ENCODE measurements at places on chromosomes 1 and 21.

DNA sequence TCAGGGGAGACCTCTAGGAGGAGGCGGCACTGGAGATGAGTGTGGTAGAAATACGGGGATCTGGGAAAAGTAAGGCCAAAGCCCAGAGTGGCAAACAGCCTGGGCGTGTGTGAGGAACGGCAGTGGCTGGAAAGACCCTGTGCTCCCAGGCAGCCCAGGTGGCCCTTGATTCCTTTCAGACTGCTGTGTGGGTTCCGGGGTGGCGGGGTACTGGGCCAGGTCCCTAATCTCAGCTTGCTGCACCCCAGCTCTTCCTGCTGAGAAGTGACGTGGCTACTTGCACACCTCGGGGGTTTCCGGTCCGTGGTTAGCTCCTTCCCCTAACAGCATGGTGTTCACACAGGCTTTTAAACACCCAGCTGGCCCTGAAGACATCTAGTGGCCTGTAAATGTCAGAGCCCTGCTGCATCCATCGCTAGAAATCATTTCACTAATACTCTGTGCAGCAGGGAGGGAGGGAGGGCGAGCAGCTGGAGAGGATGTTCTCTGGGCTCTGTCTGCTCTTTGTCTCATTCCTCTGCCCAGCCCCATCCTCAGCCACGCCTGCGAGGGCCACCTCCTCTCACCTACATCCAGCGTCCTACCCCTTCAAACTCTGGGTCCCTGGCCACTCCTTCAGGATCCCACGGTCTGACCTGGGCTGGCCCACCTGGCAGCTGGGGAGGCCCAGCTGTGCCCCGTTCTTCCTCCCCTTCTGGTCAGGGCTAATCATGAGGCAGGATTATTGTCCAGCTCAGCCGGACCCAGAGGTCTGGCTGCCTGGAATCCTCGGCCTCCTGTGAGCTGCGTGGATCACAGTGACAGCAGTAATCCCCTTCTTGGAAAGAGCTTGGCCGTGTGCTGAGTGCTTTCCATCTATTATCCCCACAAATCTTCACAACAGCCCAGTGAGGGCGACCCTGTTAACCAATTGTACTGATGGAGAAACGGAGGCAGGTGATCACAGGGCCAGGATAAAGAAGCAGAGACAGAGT lies 7.2 kb downstream of the ZDHHC18 start:
- DNase-seq: peak; percentile 46

DNA sequence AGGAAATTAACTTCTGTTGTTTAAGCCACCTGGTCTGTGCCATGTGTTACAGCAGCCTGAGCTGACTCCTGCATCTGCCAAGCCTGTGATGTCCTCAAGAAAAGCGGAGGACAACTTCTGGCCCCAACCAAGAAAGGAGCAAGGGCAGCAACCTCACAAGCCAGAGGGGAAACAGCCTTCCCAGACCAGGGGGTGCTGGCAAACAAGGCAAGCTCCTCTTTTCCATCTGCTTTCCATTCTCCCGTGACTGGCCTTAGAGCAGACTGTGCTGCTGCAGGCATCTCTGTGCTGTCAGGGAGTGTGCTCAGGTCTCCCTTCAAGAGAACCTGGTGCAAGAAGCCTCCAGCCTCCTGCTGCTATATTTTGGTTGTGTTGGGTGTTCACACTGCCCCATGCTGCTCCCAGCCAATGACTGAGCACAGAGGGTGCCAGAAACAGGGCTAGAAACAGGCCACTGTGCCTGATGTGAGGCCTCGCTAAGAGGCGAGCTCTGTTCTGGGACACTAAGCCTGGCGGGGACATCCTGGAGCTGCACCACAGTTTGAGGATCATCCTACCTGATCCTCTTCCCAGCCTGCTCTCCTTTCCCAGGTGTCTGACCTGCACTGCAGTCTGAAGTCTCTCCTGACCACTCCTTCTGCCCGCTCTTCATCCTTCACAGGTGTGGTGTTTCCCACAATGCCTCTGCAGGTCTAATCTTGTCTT lies 27.5 kb upstream of the SLAMF9 start:
- no peak for DNase-seq

DNA sequence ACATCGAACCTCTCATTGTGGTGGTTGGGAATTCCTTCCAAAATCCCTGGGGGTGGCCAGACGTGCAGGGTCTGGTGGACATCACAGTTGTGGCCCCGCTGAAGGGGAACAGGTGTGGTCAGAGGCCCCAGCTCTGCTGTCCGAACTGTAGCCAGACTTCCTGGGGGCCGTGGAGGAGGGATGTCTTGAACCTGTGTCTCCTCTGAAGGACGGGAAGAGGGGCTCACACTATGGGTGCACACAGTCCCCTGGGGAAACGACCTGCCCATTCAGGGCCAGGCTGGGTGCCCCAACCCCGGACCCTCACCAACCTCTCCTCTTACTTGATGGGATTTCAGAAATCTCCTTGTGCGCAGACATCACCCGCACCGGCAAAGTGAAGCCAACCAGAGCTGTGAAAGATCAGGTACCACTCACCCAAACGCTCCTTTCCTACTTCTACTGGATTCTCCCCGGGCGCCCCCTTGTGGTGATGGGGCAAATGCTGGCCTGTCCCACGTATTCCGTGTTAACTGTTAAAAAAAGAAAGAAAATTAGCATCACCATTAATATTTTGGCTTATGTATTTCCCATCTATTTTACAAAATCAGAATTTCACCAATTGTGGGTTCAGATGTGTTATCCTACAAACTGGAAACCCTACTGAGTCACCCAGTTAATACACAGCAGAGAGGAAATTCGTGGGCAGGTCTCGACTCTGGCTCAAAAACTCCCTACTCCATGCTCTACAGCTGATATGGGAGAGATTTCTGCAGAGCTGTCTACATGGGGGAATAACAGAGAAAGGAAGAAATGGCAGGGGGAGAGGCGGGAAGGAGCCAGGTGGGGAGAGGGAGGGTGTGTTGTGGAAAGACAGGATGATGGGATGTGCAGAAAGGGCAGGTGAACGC lies 28.1 kb downstream of the PADI4 start:
- DNase-seq: peak; percentile 50

DNA sequence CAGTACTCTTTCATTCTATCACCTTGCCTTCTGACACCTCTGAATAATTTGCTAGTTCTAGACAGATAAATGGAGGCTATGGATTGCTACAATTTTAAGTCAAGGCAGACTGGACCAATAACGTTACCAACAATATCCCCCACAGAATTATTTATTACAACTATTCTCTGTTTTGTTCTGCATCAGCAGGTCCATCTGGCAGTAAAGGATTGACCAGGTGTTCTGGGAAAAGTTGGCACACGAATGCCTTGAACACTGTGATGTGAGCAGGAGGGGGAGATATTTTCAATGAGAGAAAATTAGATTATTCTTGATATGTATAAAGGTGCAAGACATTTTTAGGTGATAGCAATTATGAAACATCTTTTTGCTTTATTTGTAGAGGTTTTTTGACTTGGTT lies 718.8 kb upstream of the TMPRSS15 start:
- DNase-seq: no peak

All from stimulated activated CD8-positive, alpha-beta memory T cell treated with anti-CD3 and anti-CD28 coated beads, Interleukin-15, amount 100 ng/mL, for 24 hours (primary cell).